Fibroblast of skin of left quadriceps (primary cell): ENCODE measurements at places on chromosomes 6 and 20.

DNA sequence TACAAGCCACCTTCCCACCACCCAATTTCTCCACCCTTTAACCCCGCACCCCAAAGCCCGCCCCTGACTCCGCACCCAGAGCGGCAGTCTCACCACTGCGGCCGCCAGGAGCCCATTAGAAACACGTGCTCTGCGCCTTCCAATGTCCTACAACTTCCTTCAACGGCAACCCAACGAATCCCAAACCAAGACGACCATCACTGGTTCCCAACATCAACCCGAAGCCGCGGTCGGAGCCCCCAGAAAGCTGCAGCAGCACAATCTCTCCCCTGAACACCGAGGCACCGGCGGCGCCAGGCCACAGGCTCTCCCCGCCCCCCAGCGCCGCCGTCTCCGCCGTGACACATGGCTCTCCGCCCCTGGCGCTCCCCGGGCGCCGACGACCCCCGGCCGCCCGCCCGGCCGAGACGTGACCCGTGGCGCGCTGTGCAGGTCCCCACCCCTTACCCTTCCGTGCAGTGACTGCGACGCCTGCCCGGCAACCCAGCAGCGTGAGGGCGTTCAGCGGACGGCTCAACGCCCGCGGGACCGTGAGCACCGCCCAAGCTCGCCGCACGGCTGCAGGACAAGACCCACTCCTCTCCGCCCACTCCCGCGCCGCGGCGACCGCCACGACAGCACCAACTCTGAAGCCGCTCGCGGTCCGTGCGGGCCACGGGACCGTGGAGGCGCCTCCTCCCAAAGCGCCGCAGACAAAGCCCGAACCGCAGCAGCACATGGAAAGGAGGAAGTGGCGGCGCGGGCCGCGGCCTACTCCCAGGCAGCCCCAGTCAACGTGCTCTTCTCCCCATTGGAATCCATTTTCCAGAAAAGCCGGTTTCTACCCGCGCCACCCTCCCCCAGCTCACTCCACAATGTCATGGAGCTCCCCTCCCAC, 551 bp downstream of the SYNCRIP start:
- no peak for DNase-seq

DNA sequence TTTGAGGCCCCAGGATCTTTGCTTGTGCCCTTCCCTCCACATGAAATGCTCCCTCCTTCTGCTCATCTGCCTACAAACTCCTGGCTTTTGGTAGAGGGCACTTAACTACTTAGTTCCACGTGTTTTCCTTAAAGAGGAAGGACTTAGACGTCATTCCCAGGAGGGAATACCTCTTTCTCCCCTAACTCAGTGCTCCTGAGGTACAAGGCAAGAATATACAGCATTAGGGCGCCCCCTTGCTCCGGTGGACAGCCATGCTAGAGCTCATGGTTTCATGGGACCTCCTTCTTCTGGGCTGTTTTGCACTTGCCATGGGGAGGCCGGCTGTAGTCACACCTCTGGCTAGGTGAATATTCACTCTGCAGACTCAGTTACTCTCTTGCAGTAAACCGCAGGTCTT, 93.8 kb upstream of the LY86 start:
- no peak for DNase-seq

DNA sequence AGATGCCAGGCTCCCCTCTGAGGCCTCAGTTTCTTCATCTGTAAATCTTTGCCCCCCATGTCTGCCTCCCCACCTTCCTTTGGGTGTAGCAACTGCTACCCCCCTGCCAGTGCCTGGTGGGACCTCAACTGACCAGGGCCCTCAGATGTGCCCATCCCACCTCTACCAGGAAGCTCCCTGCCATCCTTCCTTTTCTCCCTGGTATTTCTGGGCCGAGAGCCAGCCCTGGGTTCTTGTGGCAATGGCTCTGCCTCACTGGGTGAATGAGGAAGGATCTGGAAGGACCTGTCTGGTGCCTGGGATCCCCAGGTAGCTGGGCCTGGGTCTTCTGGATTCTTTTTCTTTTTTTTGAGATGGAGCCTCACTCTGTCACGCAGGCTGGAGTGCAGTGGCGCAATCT, 141.1 kb upstream of the RNF24 start:
- no peak for DNase-seq

DNA sequence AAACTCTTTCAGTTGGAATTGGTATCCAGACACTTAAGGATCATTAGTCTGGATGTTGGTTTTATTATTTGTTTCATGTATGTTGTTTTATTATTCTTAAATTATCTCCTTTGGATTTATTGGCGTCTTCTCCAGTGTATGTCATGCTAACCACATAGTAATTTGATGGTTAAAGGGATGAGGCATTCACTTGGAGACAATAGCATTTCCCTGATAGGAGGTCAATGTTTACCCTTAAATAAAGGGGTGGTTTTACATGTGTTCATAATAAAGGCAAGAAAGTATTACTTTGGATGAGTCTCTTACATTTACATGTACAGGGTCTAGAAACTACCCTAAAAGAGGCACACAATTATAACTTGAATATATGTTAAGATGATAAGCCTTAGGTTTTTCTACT, 51.2 kb upstream of the RNF144B start:
- no peak for DNase-seq

GRCh38 chr6:141153563-141153962, 979.2 kb upstream of the GJE1 start:
- no peak for DNase-seq

- no peak for DNase-seq
Observed at GRCh38 chr6:159959165-159959975, 9.5 kb upstream of the IGF2R start.

GRCh38 chr6:117498159-117498558, 15.7 kb downstream of the DCBLD1 start:
- DNase-seq = peak; percentile 61

- DNase-seq = no peak
Observed at GRCh38 chr6:52155791-52156576, 30.2 kb upstream of the IL17A start.

GRCh38 chr6:160996131-160996601, 4.6 kb downstream of the MAP3K4 start:
- no peak for DNase-seq

DNA sequence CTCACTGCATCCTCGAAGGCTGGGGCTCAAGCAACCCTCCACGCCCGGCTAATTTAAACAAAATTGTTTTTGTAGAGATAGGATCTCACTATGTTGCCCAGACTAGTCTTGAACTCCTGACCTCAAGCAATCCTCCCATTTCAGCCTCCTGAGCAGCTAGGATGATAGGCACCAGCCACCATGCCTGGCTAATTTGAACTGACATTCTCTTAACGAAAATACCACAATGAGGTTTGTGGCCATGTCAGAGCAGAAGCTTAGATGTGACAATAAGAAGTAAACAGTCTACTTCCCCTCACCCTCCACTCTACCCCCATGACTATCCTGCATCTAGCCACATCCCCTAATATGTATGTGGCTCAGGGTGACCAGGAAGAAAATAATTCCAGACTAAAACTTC, 74.8 kb upstream of the PLCB4 start:
- no peak for DNase-seq

- no peak for DNase-seq
Observed at GRCh38 chr6:28988536-28989311, 16.4 kb downstream of the ZNF311 start.

DNA sequence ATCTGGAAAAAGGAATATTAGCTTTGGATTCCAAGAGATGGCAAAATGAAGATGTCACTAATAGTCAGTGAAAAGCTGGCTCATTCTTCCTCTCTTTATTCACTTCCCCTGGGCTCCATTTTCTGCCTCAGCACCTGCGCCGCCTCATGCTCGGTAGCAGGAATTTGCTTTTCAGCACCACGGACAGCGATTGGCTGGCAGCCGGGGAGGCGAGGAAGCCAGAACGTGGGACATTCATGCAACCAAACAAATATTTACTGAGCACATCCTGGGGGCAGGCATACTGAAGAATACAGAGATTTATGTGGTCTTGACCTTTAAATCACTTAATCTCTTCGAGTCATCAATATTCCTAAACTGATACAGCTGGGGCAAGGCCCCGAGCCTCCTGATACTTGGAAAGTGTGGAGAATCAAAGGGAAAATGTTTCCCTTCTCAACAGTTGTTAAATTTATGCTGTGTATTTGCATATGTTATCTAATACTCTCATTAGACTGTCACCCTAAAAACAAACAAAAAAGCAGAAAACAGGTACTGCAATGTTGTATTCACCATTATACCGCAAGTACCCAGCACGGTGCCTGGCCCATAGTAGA, 12.1 kb upstream of the PDYN start:
- DNase-seq = peak; percentile 19

GRCh38 chr20:14790190-14790589, 452.8 kb upstream of the FLRT3 start:
- DNase-seq = no peak

DNA sequence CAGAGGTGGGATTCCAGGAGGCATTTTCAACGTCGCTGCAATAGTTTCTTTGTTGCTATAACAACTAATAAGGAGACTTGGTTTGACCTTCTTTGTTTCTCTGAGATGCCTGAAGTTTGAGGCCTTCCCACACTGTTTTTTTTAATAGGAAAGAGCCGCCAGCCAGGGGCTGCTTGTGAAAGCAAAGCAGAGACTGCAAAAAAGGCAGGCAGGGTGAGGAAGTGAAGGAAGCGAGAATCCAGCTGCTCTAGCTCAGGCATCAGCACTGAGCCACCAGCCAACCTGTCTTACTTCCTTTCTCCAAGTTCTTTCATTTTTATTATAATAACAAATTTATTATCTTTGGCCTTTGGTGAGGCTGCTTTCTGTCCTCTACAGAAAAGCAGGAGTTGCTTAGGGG, 179.1 kb downstream of the DOK5 start:
- DNase-seq = no peak

GRCh38 chr6:83873869-83874268, 14.4 kb downstream of the CYB5R4 start:
- no peak for DNase-seq

DNA sequence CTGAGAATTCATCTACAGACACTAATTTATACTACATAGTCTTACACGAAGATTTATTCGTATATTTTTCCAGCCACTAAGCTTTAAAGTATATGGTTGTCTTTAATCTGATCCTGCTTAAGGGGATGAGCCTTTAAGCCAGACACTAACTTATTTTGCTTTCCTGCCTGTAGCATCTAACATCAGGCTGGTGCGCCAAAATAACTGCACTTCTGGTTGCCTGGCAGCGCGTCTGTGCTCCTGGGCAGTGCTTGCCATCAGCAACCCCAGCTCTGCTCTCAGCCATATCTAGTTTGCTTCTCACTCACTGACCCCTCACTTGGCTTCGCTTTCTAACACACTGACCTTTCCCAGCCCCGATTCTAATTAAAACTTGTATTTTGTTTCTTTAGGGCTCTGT, 21.8 kb downstream of the HMGCLL1 start:
- no peak for DNase-seq

GRCh38 chr20:25318471-25319240, 70.8 kb downstream of the PYGB start:
- DNase-seq = no peak

DNA sequence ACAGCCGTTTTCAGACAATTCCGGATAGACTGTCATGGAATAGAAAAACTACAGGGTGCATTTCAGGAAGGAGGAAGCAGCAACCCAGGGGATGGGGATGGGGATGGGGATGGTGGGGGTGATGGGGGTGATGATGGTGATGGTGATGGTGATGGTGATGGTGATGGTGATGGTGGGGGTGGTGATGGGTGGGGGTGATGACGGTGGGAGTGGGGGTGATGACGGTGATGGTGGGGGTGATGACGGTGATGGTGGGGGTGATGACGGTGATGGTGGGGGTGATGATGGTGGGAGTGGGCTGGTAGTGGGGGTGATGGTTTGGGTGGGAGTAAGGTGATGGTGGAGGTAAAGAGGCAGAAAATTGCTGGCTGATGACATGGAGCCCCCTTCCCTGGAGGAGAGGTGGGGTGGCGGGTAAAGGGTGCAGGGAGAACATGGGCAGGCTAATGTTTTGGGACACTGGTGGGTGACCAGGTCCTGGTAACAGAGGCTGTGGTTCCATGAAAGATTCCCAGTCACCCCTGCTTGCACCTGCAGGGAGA, 17.5 kb downstream of the LAMA5 start:
- DNase-seq = no peak

DNA sequence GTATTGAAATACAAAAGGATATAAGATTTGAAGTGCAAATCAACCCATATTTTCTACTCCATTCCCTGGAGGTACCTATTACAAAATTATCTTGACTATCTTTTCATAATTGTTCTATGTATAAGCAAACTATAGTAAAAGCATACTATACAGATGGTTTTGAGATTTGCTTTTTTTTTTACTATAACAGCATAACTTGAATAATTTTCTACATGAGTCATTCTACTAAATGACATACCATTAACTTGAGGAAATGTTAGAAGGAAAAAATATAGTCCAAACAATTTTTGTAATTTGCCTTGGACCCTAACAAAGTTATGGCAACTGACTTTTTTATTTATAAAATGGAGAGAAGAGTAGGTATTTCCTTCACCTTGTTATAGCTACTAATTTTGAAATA, 472.7 kb downstream of the PKHD1 start:
- DNase-seq = no peak

DNA sequence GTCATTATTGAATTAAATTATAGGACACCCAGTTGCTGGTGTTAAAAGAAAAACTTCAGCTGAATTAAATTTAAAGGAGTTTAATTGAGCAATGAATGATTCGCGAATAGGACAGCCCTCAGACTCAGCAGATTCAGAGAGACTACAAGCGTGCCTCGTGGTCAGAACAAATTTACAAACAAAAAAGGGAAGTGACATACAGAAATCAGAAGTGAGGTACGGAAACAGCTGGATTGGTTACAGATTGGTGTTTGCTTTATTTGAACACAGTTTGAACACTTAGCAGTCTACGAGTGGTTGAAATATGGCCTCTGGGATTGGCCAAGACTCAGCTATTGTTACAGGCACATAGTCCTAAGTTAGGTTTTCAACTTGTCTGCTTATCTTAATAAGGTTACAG, 25.8 kb upstream of the TNFRSF21 start:
- no peak for DNase-seq

GRCh38 chr6:134539865-134540323, 222.0 kb upstream of the SGK1 start:
- DNase-seq = no peak

GRCh38 chr6:138291849-138292181, 73.5 kb upstream of the PBOV1 start:
- DNase-seq = no peak

DNA sequence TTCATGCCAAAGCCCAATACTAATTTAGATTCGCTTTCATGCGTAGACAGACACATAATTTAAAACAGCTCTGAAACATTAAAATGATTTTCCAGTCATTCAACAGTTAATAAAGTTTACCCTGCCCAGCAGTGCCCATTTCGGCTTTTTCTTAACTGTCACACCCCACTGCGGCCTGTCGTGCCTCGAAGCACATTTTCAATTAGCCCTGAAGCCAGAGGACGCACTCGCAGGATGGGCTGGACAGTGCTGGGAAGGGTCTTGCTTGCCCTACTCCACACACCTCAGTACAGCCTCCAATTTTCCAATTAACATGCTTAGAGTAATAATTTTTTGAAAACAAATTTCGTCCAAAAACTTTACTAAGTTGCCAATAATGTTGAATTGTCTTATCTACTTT, 35.3 kb downstream of the TAF4 start:
- no peak for DNase-seq

GRCh38 chr6:136767570-136768309, 24.5 kb downstream of the MAP3K5 start:
- no peak for DNase-seq

- no peak for DNase-seq
Observed at GRCh38 chr6:146587459-146587858, 11.3 kb upstream of the ADGB start.
